ENCODE measurements at places on chromosomes 7 and 10. TPM values are rescaled to one million over a fixed set of nuclear protein-coding genes. Genes with fewer than 3 reads are reported as not detected.

DNA sequence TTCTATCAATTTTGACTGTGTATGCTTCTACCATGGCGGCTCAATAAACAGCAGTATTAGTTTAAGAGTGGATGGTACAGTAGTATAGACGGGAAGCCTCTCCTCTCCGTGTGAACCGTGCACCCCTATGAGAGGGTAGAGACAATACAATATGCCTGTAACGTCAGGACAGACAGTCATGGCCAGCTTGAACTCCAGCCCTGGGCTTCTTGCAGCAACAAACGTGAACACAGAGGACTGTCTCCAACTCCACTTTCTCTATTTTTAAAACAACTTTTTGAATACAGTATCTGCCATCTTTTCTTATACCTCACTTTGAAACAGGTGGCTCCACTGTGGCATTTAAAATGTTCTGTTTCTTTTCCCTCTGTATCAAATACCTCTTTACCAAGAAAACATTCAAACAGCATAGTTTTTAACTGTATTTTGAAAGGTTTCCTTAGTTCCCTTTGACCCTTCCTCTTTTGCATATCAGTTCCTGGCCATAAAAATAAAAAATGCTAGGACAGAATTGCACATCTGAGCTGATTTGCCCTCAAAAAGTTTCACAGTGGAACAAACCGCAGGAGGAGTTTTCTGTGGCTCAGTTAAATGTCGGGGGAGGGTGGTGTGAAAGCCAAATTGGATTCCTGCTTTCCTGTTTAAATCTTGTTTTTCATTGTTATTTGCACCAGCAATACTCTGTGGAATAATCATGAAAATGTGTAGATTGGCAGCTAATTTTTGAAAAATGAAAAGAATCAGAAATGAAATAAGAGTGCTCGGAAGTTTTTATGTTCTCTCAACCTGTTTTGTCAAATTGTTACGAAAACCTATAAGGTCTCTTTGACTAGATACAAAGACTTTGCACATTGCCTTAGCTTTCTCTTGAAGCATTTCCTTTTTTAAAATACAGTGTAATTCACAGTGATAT lies 8.0 kb downstream of the IKZF1 start:
- no peak for DNase-seq

Gene POM121C
- 8.8 TPM for total RNA-seq

GRCh38 chr10:129151281-129151680 lies 315.8 kb upstream of the MGMT start:
- DNase-seq, result no peak

Gene PIK3CG
- total RNA-seq, result not detected

Gene TMEM184A
- 6.7 TPM for total RNA-seq

Gene HKDC1
- total RNA-seq, result 7.6 TPM

- no peak for DNase-seq
Measured at GRCh38 chr7:50865450-50865849, 82.8 kb upstream of the GRB10 start.

Gene PDZD7
- total RNA-seq, result 0.52 TPM

Gene DLX5
- total RNA-seq, result not detected

DNA sequence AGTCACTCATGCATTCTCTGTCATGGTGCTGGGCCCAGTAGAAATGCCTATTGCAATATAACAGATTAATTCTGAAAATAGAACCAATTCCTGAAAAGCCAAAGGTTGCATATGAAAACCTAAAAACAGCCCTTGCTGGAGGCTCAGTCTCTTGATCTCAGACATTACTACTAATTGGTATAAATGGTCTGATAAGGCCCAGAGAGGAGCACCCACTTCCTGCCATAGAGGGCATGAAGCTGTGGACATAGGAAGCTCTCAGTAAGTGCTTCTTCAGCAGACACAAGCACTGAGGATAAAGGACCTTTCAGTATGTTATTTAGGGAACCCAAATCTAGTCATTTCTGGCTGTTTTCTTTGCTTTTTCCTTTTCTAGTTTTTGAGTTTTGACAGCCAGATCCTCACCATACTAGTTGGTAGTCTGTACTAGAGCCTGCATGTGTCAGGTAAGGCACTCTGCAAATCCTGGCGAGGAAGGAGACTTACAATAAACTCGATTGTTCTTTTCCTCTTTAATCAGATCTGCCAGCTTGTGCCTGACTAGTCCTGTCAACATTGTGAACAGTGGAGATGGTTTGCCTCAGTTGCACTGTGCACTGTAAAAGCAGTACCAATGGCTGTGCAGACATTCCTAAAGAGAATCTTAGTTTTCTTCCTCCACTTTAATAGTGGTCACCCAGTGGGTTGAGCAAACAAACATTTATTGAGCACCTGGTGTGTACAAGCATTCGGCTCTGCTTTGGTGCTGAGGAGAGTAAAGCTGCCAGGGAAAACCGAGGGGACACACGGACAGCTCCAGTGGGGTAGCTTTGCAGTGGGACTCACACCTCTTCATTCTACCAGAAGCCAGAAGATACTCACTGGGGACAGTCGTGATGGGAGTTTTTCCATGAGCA lies 140.9 kb downstream of the CHN2 start:
- no peak for DNase-seq

GRCh38 chr7:148882192-148882591 lies 1.9 kb downstream of the EZH2 start:
- DNase-seq, result no peak

GRCh38 chr7:29039821-29040578 lies 81.9 kb upstream of the TRIL start:
- no peak for DNase-seq

Gene CCL24
- total RNA-seq, result not detected

DNA sequence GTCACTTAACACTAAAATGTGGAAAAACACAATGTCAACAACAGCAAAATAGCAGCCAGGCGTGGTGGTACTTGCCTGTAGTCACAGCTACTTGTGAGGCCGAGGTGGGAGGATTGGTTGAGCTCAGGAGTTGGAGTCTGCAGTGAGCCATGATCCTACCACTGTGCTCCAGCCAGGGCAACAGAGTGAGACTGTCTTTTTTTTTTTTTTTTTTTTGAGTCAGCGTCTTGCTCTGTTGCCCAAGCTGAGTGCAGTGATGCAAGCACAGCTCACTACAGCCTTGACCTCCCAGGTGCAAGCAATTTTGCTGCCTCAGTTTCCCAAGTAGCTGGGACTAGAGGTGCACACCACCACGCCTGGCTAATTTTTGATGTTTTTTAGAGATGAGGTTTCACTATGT lies 6.1 kb downstream of the KCTD7 start:
- DNase-seq, result peak; percentile 69

GRCh38 chr7:38321515-38321944 lies 48.1 kb upstream of the TARP start:
- DNase-seq, result no peak

DNA sequence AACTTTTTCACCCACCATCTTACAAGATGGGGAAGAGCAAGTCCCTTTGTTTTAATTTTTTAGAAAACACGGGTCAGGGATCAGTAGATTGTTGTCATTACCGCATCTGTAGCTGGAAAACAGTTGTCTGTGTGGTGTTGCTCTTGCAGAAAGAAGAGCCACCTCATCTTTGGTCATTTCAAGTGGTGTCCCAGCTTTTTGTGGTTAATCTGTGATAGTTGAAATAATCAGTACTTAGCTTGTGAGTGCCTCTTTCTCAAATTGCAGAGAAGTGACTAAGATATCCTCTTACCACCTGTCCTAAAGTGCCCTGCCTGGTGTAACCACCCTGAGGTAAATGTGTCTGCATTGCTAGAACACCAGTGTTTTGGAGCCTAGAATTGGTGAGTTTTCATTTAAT lies 5.5 kb downstream of the PRPF18 start:
- no peak for DNase-seq

GRCh38 chr10:4431114-4431863 lies 394.7 kb upstream of the AKR1E2 start:
- DNase-seq, result no peak

Gene PRKG1
- total RNA-seq, result 0.81 TPM

Gene SPDYE2B
- not detected for total RNA-seq

Gene OR6B1
- not detected for total RNA-seq

DNA sequence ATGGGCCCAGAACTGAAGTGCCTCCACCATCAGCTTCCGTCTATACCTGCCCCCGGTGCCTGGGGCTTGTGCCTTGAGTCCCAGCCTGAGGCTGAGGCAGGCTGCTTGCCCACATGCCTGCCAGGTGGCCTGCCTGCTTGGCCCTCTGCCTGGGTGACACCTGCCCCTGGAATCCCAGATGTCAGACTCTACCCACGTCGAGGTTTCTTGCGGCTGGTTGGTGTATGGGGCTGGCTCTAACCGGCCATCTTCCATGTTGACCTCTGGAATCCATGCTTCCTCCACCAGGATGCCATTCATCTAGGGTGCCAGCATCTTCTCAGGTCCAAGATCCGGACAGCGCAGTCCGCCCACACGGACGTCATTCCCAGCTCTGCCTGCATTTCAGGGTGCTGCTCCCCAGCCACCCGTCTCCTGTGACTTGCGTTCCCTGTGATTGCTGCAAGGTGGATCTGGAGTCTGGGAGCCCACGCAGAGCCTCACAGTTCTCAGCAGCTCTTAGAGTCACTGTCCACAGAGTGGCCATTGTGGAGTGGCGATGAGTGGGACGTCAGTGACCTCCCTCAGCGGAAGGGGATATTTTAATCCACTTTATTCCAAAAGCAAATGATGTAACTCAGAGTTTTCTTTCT lies 298.1 kb downstream of the TCERG1L start:
- no peak for DNase-seq

- peak; percentile 67 for DNase-seq
Measured at GRCh38 chr7:39952374-39952773, 2.3 kb downstream of the CDK13 start.

DNA sequence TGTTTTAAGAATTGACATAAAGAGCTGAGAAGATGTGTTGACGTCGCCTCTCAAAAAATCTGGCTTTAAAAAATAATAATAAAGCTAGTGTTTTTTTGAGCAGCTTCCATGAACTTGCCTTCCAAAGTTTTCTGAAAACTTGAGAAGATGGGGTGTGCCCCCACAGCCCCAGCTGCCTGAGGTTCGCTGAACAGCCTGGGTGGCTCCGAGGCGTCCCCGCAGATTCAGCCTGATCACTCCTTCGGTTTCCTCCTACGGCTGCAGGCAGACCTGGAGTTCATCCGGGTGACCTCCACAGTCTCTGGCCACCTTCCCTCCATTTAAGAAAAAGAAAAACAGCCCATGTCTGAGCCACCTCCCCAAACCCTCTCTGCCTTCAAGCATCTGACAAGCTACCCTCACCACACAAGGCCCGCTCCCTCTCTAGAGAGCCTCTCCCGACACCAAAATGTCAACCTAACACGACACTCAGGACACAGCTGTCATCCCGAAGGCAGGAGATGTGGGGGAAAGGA lies 177.8 kb downstream of the PTPRN2 start:
- DNase-seq, result no peak

DNA sequence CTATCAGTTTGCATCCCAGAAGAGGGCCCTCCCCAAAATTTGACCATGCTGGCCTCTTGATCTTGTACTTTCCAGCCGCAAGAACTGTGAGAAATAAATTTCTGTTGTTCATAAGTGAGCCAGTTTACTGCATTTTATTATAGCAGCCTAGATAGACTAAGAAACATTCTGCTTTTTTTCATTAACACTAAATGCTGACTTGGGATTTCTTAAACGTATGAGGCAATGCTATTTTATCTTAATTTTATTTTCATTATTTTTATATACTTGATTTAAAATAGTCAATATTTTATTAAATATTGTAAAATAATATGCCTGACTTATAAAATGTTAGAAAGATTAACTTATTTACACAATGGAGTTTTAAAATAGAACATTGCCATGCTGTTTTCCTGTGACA lies 341.8 kb upstream of the CNTNAP2 start:
- DNase-seq, result no peak

Gene CDK5
- total RNA-seq, result 10.8 TPM

Gene IRF5
- total RNA-seq, result 6.5 TPM

DNA sequence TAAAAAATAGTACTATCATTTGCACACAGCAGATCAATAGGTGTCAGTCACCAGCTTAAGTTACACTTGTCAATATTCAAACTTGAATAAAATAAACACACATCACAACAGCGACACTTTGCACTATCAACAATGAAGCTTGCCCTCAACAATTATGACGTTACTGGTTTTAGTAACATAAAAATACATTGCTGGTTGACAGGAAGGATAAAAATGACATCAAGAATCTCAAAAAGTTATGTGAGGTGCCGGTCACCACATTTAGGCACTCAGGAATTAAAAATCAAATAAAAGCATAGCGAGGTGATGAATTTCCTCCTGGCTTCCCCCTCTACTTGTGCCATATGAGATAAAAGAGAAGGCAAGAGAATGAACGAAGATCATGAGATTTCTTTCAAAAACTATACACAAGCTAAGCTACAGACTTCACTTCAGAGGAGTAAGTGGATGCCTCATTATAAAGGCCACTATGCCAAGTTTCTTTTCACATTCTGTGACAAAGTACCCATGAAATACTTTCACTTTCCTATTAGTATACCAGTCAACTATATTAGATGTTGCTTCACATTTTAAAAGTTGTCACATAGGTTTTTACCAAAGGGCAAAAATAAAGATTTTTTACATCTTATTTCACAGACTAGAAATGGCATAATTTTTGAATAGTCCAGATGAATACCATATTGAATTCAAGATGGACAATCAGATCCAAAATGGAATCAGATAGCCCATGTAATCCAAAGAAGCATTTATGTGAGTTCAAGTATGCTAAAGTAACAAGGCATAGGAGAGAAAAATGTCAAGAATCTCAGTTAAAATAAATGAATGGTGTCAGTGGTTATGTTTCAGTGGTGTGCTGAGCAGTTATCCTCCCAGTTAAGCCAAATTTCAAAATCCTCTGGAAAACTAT lies 3.6 kb downstream of the CCDC71L start:
- no peak for DNase-seq

DNA sequence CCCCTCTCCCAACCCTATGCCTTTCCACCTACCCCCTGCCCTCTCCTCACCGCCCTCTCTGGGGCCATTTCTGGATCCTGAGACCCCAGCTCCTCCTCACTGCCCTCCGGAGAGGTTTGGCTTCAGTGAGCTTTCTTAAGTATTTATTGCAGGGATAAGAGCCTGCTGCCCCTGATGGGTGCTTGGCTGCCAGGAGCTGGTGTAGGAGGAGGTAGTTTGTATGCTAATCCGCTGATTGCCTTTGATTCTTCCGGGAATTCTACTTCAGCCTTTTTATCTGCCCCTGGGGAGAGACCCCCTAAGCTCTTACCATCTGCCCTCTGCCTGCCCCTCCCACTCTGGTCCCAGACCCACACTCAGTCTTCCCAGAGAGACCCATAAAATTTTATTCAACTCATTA lies 263.5 kb upstream of the PODXL start:
- DNase-seq, result no peak

DNA sequence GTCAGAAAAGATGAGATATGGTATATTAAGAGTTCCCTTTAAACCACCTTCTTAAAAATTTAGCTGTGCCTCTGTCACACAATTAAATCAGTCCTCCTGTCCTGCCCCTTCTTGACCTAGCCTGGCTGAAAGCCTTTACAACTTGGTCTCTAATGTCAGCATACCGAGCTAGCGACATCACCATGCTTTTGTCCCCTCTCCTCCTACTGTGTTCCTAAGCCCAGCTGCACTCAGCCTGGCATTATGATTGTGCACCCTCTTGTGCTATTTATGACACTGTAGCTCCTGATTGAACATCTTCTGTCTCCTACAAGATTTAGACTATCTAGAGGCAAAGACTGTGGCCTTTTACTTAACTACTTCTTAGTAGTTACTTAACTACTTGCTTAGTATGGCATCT lies 29.2 kb downstream of the TDRD1 start:
- no peak for DNase-seq

Gene PLAU
- total RNA-seq, result 9.5 TPM

Gene CPA5
- total RNA-seq, result not detected

Gene TMEM213
- not detected for total RNA-seq

Gene ARHGEF5
- total RNA-seq, result 1.0 TPM
